ENCODE measurements at places on chromosomes 2 and 18.

GRCh38 chr2:170084820-170085491 is 93.0 kb upstream of the MYO3B start:
- no peak for DNase-seq

- peak; percentile 24 for DNase-seq
These were observed 184.2 kb upstream of the ZEB2 start for GRCh38 chr2:144703852-144704708.

- no peak for DNase-seq
These were observed 45.8 kb downstream of the LDLRAD4 start for GRCh38 chr18:13264091-13265007.

DNA sequence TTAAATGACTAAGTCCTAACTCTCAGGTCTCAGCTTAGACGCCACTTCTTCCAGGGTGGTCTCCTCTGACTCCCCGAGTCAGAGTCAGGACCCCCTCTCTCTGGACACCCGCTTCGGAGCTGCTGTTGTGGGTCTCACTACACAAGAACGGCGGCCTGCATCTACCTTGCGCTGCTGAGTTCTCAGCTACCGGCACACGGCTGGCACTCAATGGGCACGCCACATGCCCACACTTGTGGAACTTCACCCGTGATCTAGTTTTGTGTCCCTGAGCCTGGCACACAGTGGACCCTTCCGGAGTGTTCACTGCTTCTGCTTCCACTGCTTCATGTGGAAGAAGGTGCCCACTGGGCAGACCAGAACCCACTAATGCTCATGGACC is 58.3 kb upstream of the ID2 start:
- no peak for DNase-seq

- peak; percentile 56 for DNase-seq
These were observed 27.7 kb upstream of the AP1S3 start for GRCh38 chr2:223865124-223865523.

DNA sequence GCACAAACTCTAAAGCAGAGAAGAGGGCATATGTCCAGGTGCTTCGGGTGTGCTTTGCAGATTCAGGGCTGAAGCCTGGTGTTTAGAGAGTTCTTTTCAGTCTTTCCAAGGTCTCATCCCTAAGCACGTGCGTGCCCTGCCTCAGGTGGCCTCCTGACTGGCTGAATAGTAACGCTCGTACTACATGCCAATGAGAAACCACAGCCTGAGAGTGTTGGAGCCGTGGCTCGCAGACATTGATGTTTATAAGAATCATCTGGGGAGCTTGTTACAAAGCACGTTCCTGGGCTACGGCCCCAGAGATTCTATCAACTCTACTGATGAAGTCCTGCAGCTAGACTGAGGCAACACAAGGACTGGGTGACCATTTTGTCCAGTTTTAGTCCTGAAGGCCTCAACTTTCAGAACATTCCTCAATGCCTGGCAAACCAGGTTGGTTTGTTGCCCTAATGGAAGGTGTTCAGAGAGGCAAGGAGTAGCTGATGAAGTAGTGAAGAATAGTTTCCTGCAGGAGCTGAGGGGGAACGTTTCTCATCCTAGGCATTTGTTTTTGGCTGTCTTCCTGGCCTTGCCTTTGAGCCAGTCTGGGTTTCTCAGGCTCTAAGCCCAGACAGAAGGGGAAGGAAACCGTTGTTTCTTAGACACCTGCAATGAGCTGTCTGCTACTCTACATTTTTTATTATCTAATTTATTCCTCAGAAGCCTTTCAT is 31.5 kb upstream of the HAAO start:
- DNase-seq = no peak

DNA sequence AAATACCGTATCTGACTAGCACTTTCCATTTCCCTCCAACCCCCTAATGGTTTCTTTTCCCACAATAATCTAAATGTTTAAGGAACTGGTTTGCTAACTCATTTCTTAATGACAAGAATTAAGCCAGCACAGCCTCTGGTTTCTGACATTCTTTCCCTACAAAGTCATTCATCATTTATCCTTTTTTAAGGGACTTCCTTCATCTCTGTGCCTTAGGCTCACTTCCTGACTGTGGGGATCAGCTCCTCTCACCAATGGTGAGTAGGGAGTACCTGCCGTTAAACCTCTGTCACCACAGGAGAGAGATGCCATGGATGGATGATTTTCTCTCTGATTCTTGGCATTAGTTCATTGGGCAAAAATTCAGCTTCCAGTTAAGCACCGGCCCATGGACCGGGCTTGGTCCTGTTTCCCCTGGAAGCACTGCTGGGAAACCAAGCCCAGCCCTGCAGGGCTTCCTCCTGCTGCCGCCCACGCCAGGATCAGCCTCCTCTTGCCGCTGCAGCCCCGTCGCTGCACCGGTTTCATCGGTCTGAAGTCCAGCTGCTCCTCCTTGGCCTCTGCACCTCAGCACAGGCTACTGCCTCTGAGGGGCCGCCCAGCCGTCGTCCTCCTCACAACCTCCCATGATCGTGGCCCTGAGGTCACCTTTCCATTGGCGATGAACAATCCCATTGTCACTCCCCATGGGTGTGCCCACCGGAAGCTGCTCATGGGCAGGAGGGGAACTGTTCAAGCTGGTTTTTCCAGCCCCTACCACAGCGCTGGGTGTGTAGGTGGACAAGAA is 64.0 kb upstream of the ZNF516 start:
- DNase-seq = no peak

- no peak for DNase-seq
These were observed 47.0 kb downstream of the NCKAP5 start for GRCh38 chr2:133521146-133521745.

- no peak for DNase-seq
These were observed 1.5 kb downstream of the MTHFD2 start for GRCh38 chr2:74199871-74200305.

- no peak for DNase-seq
These were observed 260.8 kb upstream of the FAM98A start for GRCh38 chr2:33859811-33860461.

GRCh38 chr2:234178330-234179030 is 128.0 kb downstream of the SPP2 start:
- DNase-seq = no peak

GRCh38 chr18:54260396-54261072 is 8.8 kb upstream of the POLI start:
- peak; percentile 13 for DNase-seq

DNA sequence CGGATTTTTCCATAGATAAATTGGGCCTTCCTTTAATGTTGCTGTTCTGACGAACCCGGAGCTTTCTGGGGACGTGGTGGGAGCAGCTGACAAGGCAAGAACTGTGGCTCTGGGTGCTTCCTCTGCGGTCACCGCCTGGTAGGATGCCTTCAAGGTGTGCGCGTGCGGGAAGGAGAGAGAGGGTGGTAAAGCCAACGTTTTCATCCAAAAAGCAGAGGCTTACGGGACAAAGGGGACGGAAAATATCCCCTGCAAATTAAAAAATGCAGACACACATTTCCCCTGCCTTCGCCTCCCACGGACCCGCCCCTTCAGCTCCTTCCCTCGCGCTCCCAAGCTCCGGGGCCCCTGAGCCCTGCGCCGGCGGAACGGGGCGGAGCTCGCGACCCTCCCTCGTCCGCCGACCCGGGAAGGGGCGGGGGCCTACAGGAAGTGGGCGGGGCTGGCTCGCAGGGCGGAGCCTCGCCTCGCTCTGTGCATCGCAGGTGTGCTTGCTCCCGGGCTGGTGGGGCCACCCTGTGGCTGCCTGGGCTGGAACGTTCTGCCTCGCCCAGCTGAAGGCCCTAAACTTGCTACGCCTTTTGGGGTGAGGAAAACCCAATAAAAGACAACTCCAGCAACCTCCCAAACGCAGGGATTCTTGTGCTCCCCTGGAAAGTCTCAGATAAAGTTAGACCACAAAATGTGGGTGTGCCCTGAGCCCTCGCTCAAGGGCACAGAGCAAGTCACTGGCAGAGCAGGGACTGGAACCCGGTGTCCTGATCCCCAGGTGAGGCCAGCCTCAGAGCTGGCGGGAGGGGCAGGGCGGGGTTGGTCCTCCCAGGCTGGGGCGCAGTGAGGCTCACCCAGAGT is 25.4 kb upstream of the SLC66A3 start:
- DNase-seq = peak; percentile 79

DNA sequence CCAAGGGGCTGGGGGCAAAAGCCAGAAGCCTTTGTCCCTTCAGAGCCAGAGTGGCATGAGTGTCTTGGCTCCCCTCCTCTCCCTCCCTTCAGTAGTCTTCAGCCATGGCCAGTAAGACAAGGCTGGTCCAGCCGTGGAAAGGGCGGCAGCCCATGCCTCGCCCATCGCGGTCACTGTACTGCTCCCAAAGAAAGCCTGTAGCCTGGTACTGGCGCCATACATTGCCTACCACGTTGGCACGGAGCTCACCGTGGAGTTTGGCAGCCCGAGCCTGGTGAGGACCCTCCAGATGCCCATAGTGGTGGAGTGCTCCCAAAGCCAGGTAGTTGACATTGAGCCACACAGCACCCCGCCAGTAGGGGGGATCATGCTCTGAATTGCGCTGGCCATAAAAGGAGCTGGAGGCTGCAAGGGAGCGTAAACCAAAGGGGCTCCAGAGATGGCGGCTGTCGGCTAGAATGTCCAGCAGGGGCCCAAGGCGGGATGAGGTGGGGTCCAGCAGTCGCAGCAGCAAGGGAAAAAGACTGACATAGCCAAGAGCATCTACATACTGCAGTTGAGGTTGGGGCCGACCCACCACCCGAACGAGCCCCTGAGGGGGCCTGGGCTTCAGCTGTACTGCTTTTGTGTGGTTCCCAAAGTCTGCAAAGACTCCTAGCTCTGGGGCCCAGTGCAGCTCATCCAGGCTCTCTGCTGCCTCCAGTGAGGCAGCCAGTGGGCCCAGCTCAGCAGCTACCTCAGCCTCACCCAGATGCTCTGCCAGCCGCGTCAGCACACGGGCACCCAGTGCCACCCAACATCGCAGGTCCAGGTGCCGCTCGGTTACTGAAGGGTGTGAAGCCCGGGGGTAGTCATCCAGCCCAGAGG is 3.2 kb downstream of the WBP1 start:
- DNase-seq = no peak

DNA sequence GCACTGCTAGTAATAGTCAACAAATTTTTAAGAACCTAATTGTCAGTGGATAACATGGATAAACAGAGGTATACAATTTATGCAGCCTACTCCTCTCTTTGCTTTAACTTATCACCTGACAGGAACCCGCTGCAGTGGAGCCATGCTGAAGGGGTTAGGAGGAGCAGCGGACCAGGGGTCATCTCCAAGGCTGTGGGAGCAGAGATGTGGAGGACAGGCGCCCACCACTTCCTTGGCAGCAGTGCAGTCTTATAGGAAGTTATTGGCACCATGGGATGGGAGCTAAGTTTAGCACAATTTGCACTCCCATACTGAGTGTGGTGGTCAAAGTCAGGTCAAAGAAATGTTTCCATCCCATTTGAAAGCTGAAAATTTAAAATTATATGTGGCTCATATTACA is 35.6 kb downstream of the HDLBP start:
- no peak for DNase-seq

DNA sequence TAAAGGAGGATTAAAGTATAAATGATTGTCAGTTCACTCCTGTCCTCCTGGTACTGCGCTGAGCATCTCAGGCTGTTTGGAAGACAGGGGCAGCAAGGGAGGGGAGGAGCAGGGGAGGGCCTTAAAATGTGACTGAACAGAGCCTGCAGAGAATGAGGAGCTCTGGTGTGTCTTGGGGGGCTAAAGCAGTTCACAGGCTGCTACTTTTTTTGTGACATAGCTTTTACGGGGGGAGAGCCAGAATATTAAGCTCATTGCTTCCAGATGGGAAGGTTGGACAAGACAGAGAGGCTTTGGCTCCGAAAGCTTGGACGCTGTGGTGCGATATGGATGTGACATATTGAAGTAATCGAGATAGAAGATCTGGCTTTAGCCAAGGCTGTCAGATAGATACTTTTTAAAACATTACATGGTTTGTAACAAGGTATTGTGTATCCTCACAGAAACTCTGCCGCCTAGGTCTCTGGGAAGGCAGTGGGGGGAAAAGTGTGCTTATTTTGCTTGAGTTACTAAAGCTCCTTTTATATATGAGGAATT is 40.5 kb downstream of the RDH14 start:
- no peak for DNase-seq

GRCh38 chr18:341102-341501 is 73.3 kb upstream of the THOC1 start:
- DNase-seq = no peak

All from CD4-positive, alpha-beta T cell treated with Interleukin-4 for 4 hours (primary cell).